ENCODE measurements at places on chromosomes 2 and 18. TPM values are rescaled to one million over a fixed set of nuclear protein-coding genes. Genes with fewer than 3 reads are reported as not detected.

DNA sequence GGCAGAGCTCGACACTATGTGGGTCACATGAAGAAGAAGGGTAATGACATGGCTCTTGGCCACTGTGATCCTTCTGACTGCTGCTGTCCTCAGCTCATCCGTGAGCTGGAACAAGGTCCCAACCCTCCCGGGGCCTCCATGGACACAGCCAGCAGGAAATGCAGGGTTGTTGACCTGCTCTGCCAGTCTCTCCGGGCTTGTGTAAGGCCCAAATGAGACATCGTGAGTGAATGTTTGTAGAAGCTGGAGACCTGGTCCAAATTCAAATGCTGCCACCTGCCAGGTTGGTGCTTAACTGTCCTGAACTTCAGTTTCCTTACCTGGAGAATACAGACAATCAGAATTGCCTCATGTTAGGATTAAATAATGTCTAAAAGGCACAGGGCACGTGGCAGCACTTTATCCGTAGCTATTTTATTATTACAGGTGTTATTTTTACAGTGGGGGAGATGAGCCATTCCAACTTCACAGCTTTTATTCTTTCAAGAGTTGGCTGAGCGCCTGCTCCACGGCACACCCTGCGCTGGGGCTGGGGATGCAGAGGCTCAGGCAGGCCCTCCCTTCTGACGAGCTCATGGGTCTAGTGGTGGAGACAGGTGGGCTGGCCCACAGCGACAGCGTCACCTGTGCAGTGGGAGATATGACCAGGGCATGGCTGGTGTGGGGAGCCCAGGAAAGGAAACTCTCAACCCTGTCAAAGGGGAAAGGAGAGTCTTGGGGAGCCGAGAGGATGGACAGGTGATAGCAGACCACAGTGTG lies 15.1 kb downstream of the ARHGEF4 start:
- H3K4me1 ChIP-seq: no peaks in the 10 kb centered on the region
- no peaks in the 10 kb centered on the region for H3K27me3 ChIP-seq
- no peak overlapping the region for H3K4me3 ChIP-seq
- no peak for DNase-seq

Gene SMC6
- 73.8 TPM for total RNA-seq

DNA sequence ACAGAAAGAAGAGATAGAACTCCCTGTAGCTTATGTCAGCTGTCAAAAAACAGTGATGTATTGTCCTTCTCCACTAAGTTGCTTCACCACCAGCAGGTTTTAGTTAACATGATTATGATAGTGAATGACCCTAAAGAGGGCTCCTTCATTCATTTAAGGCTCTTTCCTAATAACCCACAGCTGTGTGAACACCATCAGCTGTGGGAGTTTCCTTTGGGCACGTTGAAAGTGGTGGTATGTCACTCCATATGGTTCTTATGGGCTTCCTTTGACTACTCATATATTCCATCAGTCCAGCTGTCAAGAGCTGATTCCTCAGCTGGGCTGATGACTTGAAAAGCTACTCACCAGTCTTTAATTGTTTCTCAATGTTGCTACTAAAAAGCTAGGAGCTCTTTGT lies 210.3 kb downstream of the UBE2E3 start:
- H3K27ac ChIP-seq: no peak overlapping the region
- H3K4me3 ChIP-seq: no peak overlapping the region
- H3K4me1 ChIP-seq: no peaks in the 10 kb centered on the region
- H3K27me3 ChIP-seq: no peaks in the 10 kb centered on the region
- H3K36me3 ChIP-seq: no peaks in the 10 kb centered on the region

DNA sequence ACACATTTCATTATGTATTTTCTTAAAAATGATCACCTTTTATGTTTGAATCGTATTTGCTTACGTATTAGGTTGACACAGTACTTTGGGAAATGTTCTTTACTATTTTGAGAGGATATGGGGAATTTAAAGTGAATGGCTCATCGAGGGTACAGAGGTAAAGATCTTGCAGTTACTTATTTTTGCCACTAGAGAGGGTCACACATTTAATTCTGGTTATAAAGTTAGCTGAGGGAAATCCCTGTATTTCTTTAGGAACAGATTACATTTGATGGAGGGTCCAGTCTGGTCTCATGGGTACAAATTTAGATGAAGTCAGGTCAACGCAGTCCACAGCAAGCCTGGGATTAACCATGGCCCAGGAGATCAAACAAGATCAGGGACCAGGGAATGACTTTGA lies 24.5 kb downstream of the DYNC2LI1 start:
- no peak overlapping the region for H3K4me3 ChIP-seq
- no peaks in the 10 kb centered on the region for H3K4me1 ChIP-seq
- H3K27ac ChIP-seq: no peak overlapping the region
- H3K27me3 ChIP-seq: no peaks in the 10 kb centered on the region
- DNase-seq: no peak

DNA sequence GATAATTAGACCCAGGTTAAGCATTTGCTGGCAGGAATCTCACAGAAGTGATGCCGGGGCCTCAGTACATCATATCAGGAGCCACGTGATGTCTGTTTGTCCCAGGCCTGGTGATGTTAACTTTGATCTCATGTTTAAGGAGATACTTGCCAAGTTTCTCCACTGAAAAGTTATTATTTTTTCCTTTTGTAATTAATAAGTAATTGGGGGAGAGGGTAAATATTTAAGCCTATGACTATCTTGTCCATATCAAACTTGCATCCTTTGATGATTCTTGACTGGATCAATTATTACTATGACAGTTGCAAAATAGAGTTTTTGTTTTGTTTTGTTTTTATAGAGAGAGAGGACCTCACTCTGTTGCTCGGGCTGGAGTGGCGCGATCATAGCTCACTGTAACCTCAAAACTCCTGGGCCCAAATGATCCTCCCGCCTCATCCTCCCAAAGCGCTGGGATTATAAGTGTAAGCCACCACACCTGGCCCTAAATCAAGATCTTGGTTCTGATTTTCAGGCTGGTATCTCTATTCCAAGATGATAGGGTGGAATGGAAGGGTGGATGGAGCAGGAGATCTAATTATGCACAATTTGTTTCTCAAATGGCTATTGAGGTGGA lies 46.4 kb downstream of the SLC4A1AP start:
- peaks cover 49% of the 10 kb centered on the region for H3K4me1 ChIP-seq
- no peak overlapping the region for H3K4me3 ChIP-seq
- peak overlapping the region; percentile 97 for H3K27ac ChIP-seq

Gene STRN
- total RNA-seq: 34.8 TPM

Gene SP140L
- 7.9 TPM for total RNA-seq

GRCh38 chr2:178233428-178233827 lies 39.1 kb downstream of the OSBPL6 start:
- no peak for DNase-seq
- H3K27me3 ChIP-seq: no peaks in the 10 kb centered on the region

Gene MOGAT1
- not detected for total RNA-seq

Gene SERPINB7
- not detected for total RNA-seq

Gene CHRNG
- not detected for total RNA-seq

Gene LRP2
- total RNA-seq: 4.1 TPM

DNA sequence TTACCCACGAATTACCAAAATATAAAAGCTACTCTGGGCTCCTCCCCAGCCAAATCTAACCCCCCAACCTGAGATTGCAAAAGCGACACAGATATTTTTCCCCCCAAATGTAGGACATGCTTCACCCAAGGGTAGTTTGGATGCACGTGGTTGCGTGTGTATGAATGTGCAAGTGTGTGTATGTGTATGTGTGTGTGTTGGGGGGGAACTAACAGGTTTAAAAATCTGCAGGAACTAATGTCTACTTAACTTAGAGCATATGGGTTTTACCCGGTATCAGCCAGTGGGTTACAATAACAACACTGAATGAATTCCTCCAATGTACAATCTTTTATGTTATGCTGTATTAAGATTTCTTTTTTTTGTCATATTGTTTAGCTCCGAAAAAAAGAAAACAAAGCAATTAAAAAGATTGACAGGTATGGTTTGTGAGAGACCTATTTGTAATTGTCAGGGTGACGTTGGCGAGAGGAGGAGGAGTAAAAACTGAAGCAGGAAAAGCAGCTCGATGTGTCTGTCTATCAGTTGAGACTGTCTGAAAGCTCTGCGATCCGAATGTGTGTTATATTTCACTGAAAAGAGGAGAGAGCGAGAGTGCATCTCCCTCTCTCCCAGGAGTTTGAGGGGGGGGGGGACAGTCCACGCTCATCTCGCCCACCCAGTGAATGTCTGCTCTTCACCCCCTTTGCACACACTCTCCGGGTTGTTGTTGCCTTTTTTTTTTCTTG lies at the start of gene TSHZ1:
TSS of gene TSHZ1 (plus strand) at position 524 of the 728 bp plus-strand sequence. CDS start 1,080 bp downstream, outside the sequence.
- no peaks in the 10 kb centered on the region for H3K27me3 ChIP-seq
- H3K36me3 ChIP-seq: no peaks in the 10 kb centered on the region
- peak; percentile 89 for DNase-seq
- H3K4me3 ChIP-seq: peak within 1 kb of the TSS; percentile 88
- peak within 1 kb of the TSS; percentile 93 for H3K27ac ChIP-seq

Gene RNF144A
- 12.6 TPM for total RNA-seq

DNA sequence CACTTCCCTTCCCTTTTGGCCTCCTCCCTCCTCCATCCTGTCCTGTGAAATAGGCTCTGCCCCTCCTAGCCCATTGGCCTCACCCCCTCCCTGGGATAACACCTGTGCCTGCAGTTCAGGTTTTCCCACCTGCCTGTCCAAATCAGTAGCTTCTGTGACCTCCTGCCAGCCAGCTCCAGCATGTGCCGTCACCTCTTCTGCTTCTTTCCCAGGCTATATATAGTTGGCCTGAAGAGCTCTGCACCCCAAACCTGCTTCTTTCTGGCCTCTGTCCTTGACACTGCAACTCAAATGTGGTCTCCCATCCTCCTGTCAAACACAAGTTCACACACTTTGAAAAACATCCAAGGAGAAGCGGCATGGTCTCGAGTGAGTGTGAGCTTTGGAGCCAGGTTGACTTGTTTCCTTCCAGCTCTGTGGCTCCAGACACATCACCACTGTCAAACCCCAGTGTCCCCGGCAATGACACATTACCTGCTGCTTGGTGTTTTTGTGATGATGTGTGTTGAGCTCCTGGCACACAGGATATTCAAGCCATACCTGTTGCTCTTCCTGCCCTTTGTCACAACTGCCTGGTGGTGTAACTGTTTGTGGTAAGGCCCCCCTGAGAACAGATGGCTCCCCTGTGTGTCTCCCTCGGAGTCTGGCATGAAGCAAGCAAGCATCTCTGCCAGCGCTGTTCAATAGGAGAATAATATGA lies 143.6 kb upstream of the DAPL1 start:
- H3K27me3 ChIP-seq: no peaks in the 10 kb centered on the region
- no peak overlapping the region for H3K4me3 ChIP-seq
- H3K4me1 ChIP-seq: no peaks in the 10 kb centered on the region
- H3K36me3 ChIP-seq: no peaks in the 10 kb centered on the region
- no peak overlapping the region for H3K27ac ChIP-seq

GRCh38 chr2:48250943-48251342 lies 279.0 kb upstream of the STON1 start:
- no peak overlapping the region for H3K4me3 ChIP-seq
- H3K27me3 ChIP-seq: no peaks in the 10 kb centered on the region
- H3K27ac ChIP-seq: no peak overlapping the region
- H3K4me1 ChIP-seq: peaks cover 12% of the 10 kb centered on the region
- H3K36me3 ChIP-seq: no peaks in the 10 kb centered on the region
- no peak for DNase-seq

GRCh38 chr2:234814374-234814773 lies 137.4 kb upstream of the SH3BP4 start:
- no peaks in the 10 kb centered on the region for H3K36me3 ChIP-seq
- no peaks in the 10 kb centered on the region for H3K4me1 ChIP-seq
- no peaks in the 10 kb centered on the region for H3K27me3 ChIP-seq
- no peak for DNase-seq
- H3K27ac ChIP-seq: no peak overlapping the region
- H3K4me3 ChIP-seq: no peak overlapping the region

DNA sequence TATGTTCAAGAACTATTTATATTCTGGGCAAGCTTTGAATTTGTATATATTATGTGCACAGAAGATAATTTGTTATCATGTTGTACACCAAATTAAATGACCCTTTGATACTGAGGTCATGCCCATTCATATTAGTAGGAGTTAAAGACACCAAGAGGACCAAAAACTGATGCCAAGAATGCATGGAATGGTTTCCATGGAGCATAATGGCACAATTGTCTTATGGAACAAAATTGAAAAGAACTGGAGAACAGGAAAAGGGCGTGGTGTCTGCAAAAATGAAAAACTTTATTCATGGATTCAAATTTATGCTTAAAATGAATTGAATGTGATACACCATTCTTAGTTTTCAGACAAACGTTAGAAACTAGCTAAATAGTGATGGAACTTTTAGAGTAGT lies 24.1 kb upstream of the RBMS1 start:
- no peak for DNase-seq
- no peaks in the 10 kb centered on the region for H3K36me3 ChIP-seq
- no peaks in the 10 kb centered on the region for H3K4me1 ChIP-seq

Gene ATG16L1
- total RNA-seq: 47.2 TPM

GRCh38 chr2:120597595-120598193 lies 138.0 kb upstream of the GLI2 start:
- no peaks in the 10 kb centered on the region for H3K27me3 ChIP-seq
- no peak overlapping the region for H3K4me3 ChIP-seq
- DNase-seq: no peak
- no peaks in the 10 kb centered on the region for H3K36me3 ChIP-seq
- no peak overlapping the region for H3K27ac ChIP-seq

GRCh38 chr2:232278534-232278933 lies 100.0 kb upstream of the ALPP start:
- H3K27ac ChIP-seq: no peak overlapping the region
- no peak overlapping the region for H3K4me3 ChIP-seq
- H3K27me3 ChIP-seq: no peaks in the 10 kb centered on the region
- DNase-seq: no peak
- no peaks in the 10 kb centered on the region for H3K36me3 ChIP-seq

Gene TXNDC2
- total RNA-seq: 30.5 TPM

GRCh38 chr2:43144263-43144662 lies 82.1 kb downstream of the ZFP36L2 start:
- no peak overlapping the region for H3K27ac ChIP-seq
- H3K27me3 ChIP-seq: no peaks in the 10 kb centered on the region
- H3K4me3 ChIP-seq: no peak overlapping the region
- no peak for DNase-seq
- H3K4me1 ChIP-seq: peaks cover 6% of the 10 kb centered on the region

Gene LYG1
- total RNA-seq: 5.8 TPM

Gene TNFRSF11A
- 3.0 TPM for total RNA-seq

DNA sequence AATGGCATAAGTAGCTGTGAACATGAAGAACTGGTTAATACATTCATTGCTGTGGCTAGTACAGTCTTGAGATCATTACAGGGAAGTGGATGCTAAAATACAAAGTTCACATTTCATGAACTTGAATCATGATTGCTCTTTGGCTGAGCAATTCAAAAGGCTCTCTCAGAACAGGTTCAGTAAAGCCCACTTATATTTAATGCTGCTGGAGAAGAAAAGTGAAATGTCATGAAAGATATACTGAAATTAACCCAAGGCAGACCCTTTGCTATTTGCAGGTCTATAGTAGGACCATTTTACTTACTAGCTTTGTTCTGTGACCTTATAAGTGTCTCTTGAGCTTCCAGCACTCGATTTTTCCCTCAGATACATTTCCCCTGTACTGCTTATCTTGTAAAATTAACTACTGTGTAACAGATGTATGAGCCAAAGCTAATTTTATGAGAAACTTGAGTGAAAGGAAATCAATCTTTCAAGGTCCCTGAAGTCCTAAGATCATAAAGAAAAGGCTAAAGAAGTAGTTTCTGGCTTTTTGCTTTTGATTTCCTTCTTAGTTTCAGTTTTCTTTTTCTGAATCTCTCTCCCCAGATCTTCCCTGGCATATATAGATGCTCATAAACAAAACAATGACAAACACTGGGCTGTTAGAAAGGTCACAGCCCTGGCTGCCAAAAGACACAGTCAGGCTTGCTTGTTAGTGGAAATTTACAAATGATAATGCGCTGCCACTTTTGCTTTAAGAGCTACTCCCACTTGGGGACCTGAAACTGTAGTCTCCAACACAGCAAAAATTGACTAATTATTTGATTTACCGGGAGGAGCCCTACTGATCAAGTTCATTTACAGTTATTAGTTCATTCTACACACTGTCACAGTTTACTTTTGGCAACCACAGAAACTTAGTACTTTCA lies 132.7 kb upstream of the XPO1 start:
- peak overlapping the region; percentile 86 for H3K27ac ChIP-seq
- DNase-seq: peak; percentile 57
